ENCODE measurements at places on chromosomes 2 and 18.

DNA sequence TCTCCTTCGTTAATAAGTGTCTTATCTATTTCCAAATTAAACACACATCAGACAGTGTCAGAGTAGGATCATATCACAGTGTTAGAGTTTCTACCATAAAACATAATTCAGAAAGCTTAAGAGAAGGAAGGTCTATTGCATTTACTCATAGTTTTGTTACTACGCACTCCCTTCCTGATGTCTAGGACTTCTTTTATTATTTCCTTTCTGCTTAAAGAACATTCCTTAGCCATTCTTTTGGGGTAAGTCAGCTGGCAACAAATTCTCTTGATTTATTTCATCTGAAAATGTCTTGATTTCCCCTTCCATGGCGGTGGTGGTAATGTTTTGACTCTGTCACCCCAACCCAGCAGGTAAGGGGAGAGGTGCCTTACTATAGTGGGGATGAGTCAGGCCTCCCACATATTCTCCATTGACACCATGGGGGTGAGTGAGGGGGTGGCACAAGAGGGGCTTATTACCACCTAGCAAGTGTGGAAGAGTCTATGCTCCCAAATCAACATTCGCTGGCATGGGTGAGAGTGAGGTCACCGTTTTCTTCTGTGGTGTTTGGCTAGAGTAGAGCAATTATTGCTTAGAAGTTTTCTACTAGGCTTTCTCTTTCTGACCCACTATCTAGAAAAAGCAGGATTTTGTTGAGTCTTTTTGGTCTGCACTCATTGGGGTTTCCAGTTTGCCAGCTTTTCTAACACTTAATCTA is 29.9 kb downstream of the ABCB11 start:
- no peak for DNase-seq

GRCh38 chr2:219944866-219945265 is 317.4 kb downstream of the SLC4A3 start:
- no peak for DNase-seq

DNA sequence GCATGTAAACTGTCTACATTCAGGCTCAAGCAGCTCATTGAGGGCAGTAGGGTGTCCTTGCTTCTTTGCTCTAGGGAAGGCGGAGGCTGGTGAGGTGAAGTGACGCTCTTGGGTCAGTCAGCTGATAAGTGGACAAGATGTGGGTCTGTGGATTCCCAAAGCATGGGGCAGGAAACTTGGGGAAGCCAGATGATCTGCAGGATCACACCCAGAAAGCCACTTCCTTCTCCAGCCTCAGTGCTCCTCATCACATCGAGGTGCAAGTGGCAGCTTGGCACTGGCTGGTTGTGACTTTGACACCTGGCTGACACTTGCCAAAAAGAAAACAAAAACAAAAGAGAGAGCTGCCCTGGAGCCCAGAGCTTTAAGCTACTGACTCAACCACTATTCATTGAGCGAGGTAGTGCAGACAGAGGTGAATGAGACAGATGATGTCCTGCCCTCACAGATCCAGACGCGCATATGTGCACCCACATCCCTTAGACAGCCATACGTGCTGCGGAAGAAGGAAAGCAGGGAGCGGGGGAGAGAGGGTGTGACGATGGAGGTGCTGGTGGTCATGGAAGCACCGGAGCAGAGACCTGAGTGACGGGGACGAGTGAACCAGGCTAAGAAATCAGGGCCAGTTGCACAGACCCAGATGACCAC is 3.1 kb upstream of the CIB4 start:
- DNase-seq = no peak

- DNase-seq = no peak
These were observed 35.6 kb downstream of the GPD2 start for GRCh38 chr2:156471762-156472161.

GRCh38 chr18:72470391-72470790 is 73.8 kb downstream of the CBLN2 start:
- no peak for DNase-seq

GRCh38 chr2:19349911-19350677 is 8.3 kb downstream of the OSR1 start:
- DNase-seq = peak; percentile 80

- DNase-seq = no peak
These were observed 387.9 kb upstream of the MYT1L start for GRCh38 chr2:2719015-2719414.

DNA sequence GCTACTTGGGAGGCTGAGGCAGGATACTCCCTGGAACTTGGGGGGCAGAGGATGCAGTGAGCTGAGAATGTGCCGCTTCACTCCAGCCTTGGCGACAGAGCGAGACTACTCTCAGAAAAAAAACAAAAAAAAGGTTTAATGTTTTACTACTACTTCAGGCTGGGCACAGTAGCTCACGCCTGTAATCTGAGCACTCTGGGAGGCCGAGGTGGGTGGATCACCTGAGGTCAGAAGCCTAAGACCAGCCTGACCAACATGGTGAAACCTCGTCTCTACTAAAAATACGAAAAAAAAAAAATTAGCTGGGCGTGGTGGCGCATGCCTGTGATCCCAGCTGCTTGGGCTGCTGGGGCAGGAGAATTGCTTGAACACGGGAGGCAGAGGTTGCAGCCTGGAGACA is 75.7 kb upstream of the ATIC start:
- DNase-seq = no peak

- no peak for DNase-seq
These were observed 136.5 kb downstream of the LRRTM1 start for GRCh38 chr2:80168037-80168436.

All from GM13976 (cell line).